ENCODE measurements at places on chromosomes 4 and X. TPM values are rescaled to one million over a fixed set of nuclear protein-coding genes. Genes with fewer than 3 reads are reported as not detected.

Gene MAGEA6
- not detected for total RNA-seq

Gene SMARCA1
- 89.6 TPM for total RNA-seq

Gene CNKSR2
- 67.2 TPM for total RNA-seq

Gene MID1
- 70.7 TPM for total RNA-seq

Gene DRP2
- 3.7 TPM for total RNA-seq

Gene PFKFB1
- not detected for total RNA-seq

Gene ZBED1
- 45.2 TPM for total RNA-seq

Gene CFI
- 44.0 TPM for total RNA-seq

Gene NDST3
- 8.2 TPM for total RNA-seq

Gene NOX1
- 0.33 TPM for total RNA-seq

Gene ABCB7
- 86.8 TPM for total RNA-seq

Gene SORCS2
- total RNA-seq: 59.2 TPM

Gene NHS
- total RNA-seq: 17.2 TPM

Gene PCYT1B
- 30.8 TPM for total RNA-seq

Gene MGARP
- 98.1 TPM for total RNA-seq

Gene CACNA1F
- 27.9 TPM for total RNA-seq

Gene GPR143
- 11.9 TPM for total RNA-seq

Gene MCUB
- 45.2 TPM for total RNA-seq

Gene LNX1
- 12.3 TPM for total RNA-seq

Gene GRPR
- 1.8 TPM for total RNA-seq

Gene FGA
- not detected for total RNA-seq

Gene TENM3
- total RNA-seq: 88.6 TPM

Gene ACOX3
- 56.1 TPM for total RNA-seq

Gene DCAF12L1
- total RNA-seq: 0.49 TPM

Gene USP38
- total RNA-seq: 36.1 TPM

Gene DNAAF6
- not detected for total RNA-seq

Gene USP17L25
- total RNA-seq: not detected

Gene ASB9
- total RNA-seq: 5.3 TPM

Gene LINC00632
- total RNA-seq: 131 TPM

Gene GK2
- not detected for total RNA-seq

Gene CT83
- total RNA-seq: not detected
